ENCODE measurements at places on chromosomes 12 and 14.

DNA sequence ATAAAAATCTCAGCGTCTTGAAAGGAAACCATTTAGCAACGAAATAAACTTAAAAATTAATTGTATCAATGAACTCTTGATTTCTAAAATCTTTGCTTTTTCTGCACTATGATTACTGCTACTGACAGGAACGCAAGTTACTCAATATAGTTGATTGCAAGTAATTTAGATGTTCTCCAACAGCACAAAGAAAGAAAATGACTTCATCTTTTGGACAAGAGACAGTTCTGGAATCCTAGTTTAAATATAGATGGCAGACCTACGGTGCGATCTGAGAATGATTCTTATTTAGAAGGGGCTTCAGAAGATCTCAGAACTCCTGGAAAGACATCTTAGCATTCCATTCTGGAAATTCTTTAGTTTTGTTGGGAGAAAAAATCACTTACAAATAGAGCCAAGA, 1.4 kb upstream of the SUDS3 start:
- no peak for DNase-seq

GRCh38 chr14:98962118-98962517, 309.9 kb downstream of the BCL11B start:
- DNase-seq = no peak

GRCh38 chr12:69433653-69434052, 36.5 kb upstream of the FRS2 start:
- DNase-seq = no peak

GRCh38 chr14:102097441-102098135, 10.7 kb upstream of the HSP90AA1 start:
- DNase-seq = no peak

DNA sequence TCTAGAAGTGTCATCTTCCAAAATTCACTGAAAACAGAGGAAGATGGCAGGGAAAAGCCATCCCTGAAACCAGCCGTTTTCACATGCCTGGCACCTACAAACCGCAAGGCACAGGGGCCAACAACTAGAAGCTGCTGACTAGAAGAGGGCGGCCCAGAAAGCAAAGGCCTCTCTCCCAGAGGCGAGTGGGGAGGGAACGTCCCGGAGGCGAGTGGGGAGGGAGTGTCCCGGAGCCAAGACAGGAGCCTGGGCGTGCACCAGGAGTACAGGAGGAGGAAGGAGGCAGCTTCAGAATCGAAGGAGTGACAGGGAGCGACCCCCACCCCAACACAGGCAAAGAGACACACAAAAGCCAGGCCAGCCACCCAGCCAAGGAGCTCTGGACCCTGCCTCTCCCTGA, 21.0 kb downstream of the ANKLE2 start:
- no peak for DNase-seq
